Astrocyte of the spinal cord (primary cell): ENCODE measurements at places on chromosomes 12 and 14.

DNA sequence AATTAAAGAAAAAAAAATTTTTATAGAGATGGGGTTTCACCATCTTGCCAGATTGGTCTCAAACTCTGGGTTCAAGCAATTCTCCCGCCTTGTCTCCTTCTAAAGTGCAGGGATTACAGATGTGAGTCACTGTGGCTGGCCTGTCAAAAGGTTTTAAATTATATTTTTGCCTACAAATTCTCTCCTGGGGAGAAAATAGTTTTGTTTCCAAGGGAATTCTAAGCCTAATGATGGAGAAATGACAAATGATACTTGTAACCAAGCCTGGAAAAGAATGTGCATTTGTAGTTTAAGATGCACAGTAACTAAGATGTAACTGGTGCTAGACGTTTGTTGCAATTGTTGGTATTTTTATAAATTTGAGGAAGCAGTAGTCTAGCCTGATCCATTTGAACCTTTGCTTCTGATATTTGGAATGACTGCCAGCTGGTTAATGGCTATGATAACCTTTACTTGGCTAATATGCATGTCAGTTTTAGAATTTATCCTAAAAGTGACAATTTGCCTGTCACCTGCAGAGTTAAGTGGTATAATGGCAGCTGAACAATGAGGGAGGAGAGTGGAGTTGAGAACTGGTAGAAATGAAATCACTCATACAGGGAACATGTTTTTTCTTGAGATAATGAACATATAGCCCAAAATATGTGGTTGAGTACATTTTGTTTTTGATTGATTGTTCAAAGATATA, 148.0 kb downstream of the FUT8 start:
- peak; percentile 63 for DNase-seq

DNA sequence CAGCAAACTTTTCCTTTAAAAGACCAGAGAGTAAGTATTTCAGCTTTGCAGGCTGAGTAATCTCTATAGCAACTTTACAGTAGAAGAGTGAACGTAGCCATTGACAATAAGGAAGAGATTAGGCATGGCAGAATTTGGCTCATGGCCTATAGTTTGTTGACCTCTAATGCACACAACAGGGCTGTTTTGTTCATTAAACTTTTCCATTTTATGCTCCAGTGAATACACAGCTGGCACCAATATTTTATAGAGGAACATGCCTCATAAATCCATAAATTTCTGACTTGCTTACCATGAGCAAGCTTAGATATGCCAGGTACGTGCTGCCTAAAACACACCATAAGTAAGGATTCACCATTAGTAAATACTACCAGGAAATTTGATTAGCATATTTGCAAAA, 609.0 kb upstream of the STXBP6 start:
- DNase-seq: no peak

DNA sequence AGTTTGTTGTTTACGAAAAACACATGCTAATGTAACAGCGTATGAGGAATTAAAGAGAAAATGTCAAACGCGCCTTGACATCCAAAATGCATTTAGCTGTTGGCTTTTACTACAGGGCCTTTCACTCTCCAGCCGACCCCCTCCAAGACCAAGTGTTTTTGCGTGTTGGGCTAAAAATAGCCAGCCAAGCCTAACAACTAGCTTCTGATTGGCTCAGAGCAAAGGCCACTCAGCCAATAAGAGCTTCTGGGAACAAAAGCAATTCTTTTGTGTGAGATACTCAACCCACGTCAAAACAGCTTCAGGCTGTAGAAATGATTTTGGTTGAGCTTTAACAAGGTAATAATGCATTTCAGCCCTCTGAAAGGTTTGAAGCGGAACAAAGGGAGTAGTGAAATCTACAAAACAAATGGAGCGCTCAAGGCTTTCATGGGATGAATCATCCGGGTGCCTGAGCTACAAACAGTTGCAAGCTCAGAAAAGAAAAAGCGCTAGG, 198.7 kb upstream of the DCN start:
- DNase-seq: peak; percentile 91

GRCh38 chr12:48422060-48422459, 50.3 kb upstream of the ANP32D start:
- DNase-seq: no peak

DNA sequence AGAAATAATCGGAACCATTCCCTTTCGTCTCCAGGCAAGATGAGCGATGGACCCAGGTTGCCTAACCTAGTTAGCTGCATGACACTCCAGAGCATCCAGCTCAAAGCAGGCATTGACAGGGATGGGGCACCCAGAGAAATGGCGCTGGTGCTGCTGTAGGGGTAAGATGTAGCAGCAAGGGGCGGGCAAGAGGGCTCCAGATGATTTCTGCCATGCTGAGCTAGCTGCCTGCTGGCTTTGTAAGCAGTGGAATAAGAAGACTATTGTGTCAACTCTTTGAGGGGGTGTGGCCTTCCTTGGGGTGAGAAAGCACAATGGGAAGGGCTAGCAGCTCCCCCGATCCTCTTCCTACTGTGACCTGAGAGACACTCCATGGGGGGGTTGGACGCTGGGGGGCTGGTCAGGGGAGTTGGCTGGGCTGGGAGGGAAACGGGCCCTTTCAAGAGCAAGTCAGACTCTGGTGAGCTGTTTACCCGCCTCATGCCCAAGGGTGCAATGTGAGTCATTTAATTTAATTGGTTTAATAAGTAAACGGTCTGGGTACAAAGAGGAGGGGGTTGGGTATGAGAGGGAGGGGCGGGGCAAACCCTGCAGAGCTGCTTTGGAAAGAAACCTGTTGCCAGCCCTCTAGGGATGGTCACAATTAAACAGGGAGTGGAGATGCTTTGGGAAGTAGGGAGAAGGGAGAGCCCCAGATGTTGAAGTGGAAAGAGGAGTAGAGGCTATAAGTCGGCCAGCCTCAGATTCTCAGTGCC, 50.5 kb downstream of the B4GALNT3 start:
- no peak for DNase-seq

DNA sequence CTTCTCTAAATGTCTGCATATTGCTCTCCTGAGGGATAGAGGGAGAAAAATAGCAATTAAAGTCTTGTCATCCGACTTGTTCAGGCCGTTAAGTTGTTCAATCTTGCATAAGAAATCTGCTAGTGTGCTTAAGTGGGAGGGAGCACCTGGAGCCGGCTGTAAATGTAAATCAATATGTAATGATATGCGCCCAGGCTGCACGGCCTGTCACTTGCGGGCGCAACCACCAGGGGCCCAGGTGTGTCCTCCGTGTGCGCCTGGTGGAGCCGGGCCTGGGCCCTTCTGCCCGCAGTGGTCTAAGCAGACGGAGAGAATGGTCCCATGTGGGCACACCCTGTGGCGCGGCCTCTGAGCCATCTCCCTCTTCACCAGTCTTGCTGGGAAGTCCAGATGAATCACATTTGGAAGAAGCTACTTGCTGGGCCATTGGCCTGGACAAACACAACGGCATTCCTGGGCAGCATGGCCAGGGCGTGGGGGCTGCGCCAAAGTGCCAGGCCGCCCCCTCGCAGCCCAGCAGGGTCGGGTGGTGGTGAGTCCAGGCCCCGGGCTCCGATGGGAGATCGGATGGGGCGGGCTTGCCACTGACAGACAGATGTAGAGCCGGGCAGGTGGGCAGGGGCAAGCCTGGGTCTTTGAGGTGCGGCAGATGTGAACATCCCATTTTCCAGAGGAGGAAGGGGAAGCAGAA, 193.3 kb upstream of the C14orf180 start:
- DNase-seq: no peak

GRCh38 chr14:100802766-100803165, 23.2 kb upstream of the MEG3 start:
- no peak for DNase-seq

DNA sequence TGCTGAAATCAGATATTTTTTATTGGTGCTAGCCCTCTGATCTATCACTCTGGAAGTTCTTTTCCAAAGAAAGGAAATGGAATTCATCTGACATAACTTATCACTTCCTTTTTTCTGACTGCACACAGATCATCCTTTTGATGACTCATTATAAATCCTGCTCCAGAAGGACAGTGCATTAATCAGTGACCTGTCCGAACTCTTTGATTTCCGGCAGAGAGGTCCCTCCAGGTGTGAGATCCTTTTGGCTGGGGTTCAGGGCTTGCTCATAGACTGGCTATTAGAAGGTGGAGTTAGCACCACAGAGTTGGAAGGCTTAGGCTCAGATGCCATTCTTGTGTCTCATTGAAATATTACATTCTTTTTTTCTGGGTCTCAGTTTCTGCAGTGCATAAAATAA, 328.2 kb downstream of the ZFP36L1 start:
- DNase-seq: peak; percentile 69

- DNase-seq: no peak
Measured at GRCh38 chr12:97476255-97476654, 13.7 kb downstream of the RMST start.

- DNase-seq: no peak
Measured at GRCh38 chr12:109738878-109739665, 25.4 kb downstream of the FAM222A start.

- DNase-seq: peak; percentile 46
Measured at GRCh38 chr12:82474798-82475184, 116.5 kb downstream of the METTL25 start.

- no peak for DNase-seq
Measured at GRCh38 chr12:31929027-31929526, 30.1 kb upstream of the RESF1 start.

DNA sequence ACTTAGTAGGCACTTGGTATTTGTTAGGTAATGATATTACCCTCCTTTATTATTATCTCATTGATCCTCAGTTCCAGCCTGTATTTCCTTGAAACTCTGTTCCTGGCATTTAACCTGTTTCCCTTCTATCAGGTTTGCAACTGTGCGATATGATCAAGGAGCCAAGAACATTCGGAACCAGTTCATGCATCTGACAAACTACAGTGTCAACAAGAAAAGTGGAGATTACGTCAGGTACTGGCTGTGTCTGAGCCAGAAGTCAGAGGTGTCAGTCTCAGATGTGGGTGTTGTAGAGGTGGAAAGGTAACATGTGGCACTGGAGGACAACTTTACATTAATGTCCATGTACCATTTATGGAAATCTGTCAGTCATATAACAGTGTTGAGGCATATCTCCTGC, 56.7 kb downstream of the TTLL5 start:
- DNase-seq: no peak

- no peak for DNase-seq
Measured at GRCh38 chr12:13084898-13085640, 18.4 kb downstream of the GSG1 start.

DNA sequence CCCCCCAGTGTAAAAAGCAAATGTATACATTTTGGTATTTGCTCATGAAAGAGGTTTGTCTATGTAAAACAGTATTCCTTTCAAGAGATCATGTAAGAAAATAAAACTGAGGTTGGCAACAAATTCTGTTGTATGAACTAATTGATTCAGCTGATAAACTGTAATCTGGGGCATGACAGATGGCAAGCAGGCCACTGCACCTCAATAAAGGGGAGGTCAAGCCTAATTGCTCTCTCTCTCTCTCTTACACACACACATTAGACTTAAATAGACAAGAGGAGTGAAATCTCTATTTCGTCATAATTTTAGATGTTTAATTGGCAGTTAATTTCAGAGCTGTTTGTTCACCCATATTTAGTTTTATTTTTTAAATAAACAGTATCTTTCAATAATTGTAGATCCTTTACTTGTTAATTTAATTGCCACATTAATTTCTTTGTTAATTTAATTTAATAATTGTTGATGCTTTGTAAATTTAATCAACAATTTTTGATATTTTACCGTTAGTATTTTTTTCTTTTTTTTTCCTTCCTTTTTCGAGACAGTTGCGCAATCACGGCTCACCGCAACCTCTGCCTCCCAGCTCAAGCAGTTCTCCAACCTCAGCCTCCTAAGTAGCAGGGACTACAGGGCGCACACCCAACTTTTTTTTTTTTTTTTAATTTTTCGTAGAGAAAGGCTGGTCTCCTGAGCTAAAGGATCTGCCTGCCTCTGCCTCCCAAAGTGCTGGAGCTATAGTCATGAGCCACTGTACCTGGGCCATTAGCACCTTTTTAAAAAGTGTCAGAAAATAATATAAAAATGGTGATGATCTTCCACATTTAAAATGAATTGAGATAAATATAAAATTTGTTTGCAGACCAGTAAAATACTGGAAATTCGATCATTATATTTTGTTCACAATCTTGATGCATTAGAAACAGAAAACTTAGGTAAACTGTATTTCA, 577.7 kb downstream of the SLC16A7 start:
- no peak for DNase-seq

DNA sequence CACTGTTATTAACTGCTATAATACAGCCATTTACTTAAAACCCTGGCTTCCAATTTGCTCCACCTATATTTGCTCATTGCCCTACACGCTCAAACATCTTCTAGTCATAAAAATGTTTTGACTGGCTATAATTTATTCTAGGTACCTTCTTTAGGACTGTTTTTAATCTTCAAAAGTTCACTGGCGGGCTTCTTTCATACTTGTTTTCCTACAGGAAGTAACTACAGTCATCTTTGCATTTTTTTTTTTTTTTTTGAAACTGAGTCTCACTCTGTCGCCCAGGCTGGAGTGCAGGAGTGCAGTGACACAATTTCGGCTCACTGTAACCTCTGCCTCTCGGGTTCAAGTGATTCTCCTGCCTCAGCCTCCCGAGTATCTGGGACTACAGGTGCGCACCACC, 32.5 kb downstream of the MPHOSPH9 start:
- DNase-seq: no peak

GRCh38 chr12:107243341-107243740, 150.0 kb upstream of the CRY1 start:
- DNase-seq: no peak

GRCh38 chr14:26522967-26523366, 74.9 kb downstream of the NOVA1 start:
- peak; percentile 88 for DNase-seq

DNA sequence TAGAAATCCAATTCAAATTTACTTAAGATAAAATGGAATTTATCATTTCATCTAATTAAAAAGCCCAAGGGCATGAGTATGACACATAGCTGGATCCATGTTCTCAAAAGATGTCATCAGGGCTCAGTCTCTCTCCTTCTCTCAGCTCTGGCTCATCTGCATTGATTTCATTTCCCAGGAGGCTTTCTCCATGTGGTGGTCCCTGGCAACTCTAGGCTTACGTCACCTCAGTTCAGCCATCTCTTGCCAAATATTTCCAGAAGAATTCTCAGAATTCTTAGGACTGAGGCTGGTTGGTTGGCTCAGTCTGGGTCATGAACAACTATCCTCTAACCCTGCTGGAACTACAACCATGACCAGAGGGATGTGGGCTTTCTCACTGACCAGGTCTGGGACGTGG, 65.3 kb downstream of the FOS start:
- DNase-seq: no peak

GRCh38 chr14:84806622-84807021, 723.3 kb upstream of the FLRT2 start:
- DNase-seq: peak; percentile 10

- peak; percentile 16 for DNase-seq
Measured at GRCh38 chr14:70934502-70935134, 27.4 kb downstream of the PCNX1 start.

GRCh38 chr14:78701246-78701645, 531.1 kb downstream of the NRXN3 start:
- peak; percentile 17 for DNase-seq

GRCh38 chr14:71536927-71537772, 395.1 kb upstream of the RGS6 start:
- no peak for DNase-seq

GRCh38 chr12:25705261-25705660, 152.2 kb upstream of the LMNTD1 start:
- DNase-seq: no peak
